NCI-H1105 treated with DMSO at 0.1 percent for 48 hours (cell line): ENCODE measurements at places on chromosomes 1 and 21.

- no peak for DNase-seq
These were observed 146.7 kb upstream of the VANGL1 start for GRCh38 chr1:115495111-115495510.

- peak; percentile 75 for DNase-seq
These were observed 38.8 kb downstream of the POFUT2 start for GRCh38 chr21:45248893-45249381.

DNA sequence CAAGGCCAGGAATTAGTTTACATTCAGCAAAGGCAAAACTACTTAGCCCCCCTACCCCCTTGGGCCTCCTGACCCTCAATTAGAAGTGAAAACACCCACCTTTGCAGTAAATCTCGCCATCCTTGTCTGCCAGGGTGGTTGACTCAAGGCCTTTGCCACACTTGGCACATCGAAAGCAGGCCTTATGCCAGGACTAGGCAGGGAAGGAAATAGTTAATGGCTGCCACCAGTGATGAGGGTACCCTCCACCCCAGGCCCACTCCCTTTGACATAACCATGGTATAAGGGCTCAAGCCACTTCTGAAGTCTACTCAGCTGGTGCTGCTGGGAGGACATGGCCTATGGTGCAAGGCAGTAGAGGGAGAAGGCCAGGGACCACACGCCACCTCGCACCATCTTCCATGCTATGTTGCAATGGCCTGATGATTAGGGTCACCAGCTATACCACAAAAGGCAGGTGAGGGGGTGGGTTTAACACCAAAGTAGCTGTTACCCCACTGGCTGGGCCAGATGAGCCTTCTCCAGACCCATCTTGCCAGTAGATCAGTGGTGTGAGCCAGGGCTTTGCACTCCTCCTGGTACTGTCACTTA is 16.3 kb upstream of the PHLDA3 start:
- no peak for DNase-seq

- DNase-seq = no peak
These were observed 20.2 kb downstream of the RERE start for GRCh38 chr1:8797216-8797615.

GRCh38 chr1:82517586-82517985 is 716.9 kb downstream of the ADGRL2 start:
- DNase-seq = no peak

DNA sequence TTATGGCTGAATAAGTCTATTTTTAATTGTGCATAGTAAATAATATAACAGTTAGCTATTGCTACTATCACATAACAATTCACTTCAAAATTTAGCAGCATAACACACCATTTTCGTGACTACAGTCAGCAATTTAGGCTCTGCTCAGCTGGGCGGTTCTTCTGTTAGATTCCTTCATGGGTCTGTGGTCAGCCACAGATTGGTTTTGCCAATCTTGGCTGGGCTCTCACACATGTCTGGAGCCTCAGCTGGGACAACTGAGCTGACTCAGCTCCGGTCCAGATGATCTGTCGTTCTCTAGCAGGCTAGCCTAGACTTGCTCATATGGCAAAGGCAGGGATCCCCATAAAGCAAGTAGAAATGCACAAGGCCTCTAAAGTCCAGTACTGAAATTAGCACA is 15.1 kb upstream of the CDC42BPA start:
- DNase-seq = no peak

DNA sequence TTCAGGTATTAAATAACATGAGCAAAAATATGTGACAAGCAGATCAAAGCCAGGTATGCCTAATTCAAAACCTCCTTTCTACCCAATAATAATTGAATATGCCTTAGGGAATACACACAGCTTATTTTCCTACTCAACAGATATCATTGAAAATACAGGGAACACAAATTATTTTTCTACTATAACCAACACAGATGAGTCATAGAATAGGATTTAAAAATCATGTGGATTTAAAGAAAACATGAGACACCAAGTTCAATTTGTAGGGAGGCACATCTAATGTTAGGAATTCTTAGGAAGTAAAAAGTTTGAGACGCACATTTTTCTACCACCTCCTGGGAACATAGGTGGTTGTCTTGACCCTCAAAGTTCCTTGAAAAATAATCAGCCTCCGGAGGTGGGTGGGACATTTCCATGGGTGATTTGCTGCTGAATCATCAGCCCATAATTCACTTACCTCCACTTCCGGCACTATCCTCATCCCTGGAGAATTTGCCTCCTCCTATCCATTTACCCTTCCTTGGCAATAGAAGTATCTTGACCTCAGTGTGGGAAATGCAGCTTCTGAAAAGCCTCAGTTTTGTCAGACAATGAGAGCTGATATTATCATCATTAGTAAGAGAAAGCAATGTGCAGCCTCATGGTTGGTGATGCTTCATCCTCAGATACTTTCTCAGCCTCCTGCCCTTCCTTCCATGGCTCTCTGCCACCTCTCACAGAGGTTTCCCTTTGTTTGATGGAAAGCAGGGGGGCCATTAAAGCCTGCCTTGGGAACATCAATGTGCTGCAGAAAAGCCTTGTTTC is 33.5 kb upstream of the RGS4 start:
- DNase-seq = no peak

DNA sequence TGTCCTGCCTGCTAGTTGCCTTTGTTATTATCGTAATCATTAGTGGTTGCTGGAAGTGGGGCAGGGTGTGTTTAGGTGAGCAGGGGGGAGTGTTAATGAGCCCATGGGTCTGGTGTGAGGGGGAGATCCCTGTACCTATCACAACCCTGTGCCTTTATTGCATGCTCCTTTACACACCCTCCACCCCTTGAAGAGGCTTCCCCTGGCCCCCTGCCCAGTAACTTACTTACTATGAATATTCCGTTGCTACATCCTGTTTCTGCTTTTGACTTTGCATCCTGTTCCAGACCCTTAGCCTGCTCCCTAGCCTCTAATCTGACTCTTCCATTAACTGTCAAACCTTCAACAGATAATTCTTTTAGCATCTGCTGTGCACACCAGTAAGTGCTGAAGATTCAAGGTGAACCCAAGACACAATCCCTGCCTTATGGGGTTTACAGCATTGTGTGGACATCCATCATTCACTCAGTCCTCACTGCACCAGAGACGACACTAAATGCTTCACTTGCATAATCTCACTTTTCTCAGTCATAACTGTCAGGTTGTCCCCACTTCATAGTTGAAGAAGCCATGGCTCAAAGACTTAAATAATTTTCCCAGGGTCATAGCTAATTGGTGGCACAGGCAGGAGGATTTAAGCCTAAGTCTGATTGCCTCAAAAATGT is 47.9 kb downstream of the CDC7 start:
- no peak for DNase-seq

DNA sequence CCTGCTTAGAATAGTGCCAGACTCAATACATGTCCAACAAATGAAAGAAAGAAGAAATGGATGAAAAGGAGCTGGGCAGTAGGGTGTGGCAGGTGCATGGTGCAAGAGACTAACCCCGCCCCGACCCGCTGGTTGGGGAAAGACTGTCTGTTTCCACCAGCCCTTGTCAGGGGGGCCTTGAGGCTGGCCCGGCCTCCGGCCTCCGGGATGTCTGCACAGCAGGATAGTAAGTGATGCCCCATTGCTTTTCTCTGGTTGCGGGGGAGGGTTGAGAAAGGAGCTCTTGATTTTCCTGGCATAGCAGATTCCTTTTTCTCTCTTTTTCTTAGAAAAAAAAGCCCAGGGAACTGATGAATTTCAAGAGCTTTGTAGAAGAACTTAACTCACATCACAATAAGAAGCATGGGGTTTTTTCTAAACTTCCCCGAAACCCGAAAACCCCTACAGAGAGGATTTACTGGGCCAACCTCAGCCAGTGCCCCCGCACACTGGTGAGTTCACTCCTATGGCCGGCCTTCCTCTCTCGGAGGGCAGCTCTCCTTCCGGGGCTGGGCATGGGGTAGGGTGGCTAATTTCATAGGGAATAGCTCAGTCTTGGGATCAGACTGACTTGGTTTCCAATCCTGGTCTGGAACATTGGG is 12.5 kb upstream of the TTC22 start:
- DNase-seq = no peak

DNA sequence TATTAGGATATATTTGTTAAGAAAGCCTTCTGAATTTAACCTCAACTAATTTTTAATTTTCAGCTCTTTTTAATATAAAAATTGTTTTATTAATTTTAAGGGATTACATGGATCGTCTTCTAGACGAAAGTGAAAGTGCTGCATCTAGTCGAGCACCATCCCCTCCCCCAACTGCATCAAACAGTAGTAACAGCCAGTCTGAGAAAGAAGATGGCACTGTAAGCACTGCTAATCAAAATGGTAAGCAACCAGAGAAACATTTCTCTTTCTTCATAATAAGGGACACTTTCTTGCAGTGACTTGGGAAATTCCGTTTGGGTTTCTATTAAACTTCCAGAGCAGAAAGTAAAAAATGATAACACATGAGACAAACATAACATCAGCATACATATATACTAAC is 56.9 kb downstream of the MIER1 start:
- no peak for DNase-seq

DNA sequence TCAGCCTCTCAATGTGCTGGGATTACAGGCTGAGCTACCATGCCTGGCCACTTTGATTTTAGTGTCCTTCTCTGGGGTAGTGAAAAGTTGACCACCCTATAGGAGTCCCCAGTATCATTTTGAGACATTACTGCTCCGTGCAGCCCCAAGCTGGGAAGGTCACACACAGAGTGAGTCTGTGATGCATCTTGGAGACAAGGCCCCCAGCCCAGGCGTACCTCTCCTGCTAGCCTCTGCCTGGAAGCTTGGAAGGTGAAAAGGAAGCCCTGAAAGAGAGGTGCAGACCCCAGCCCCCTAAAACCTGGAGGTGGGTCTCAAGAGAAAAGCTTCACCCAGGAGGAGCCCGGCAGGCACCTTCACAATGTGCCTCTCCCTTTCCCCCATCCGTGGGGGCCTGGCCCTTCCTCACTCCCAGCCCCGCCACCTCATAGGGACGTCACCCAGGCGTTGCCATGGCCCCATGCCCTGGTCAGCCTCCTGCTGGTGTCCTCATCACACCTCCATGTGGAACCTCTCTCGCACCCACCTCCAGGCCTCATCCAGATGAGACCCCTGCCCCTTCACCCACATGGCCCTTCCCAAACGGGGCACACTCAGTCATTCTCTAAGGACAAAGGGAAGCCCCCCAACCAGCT is 5.6 kb upstream of the ARF1 start:
- DNase-seq = no peak

GRCh38 chr21:17270229-17270628 is 242.6 kb upstream of the CXADR start:
- peak; percentile 63 for DNase-seq

DNA sequence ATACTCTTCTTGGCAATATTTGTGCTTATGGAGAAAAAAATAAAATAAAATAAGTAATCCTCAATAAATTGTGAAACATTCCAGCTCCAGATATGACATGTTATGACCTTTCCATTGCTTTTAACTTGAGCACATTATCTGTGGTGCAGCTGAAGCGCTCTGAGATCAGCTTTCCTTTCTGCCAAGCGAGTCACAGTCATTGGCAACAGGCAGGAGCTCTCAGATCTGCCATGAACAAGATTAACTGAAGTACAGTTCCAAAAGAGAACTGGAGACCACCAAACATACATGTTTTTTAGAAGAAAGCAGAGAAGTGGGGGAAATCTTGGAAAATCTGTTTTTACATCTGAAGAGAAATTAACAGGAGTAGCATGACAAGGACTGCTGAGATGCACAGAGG is 89.2 kb upstream of the DSCAM start:
- no peak for DNase-seq

DNA sequence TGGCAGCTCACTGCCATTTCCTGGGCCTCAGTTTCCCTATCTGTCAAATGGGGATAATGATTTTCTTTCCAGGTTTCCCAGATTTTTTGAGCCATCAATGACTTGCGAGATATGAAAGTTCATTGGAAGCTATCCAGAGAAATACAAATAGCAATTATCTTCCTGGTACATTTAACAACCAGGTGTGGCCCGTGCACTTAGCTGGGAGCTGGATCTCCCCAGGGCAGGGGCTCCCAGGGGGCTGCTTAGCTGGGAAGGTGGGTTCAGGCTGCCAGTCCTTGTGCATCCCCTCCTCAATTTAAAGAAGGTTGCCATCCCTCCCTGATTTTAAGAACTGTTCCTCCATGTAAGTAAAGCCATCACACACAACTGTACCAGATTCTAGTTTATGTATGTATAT is 3.6 kb upstream of the TMEM54 start:
- no peak for DNase-seq

DNA sequence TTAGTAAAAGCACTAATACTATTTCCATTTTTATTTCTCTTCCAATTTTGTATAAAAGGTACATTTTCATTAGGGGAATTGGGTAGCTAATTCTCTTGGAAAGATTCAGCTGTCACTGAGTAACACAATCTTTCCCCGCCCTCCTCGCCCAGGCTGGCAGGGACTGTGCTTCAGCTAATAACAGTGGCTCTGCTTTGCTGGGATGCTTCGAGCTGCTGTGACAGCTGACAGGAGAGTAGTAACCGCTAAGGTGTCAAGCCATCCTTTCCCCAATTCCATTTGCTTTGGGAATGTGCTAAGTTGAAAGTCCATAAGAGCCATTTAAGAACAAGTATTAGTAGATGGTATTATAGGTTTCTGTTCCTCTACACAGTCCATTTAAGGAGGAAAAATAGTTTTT is 106.7 kb upstream of the NRIP1 start:
- no peak for DNase-seq

- DNase-seq = no peak
These were observed 148.6 kb upstream of the HOOK1 start for GRCh38 chr1:59666106-59666505.

DNA sequence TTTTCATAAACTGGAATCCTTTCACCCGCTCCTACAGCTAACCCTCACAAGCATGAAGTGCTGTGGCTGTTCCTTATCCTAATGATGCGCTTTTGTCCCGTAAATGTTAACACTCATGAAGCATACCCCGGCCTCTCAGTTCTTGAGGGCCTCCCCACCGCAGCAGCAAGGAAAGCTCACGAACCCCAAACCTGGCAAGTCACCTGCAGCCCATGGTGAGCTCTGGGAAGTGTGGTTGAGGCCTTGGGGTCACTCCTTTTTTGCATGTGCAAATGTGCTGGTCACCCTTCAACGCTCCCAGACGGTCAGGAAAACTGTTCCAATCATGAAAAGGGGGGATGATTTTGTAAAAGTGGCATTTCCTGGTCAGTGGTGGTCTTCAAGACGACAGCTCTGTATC is 124.6 kb downstream of the PRDM2 start:
- no peak for DNase-seq

GRCh38 chr1:59750328-59751003 is 64.3 kb upstream of the HOOK1 start:
- DNase-seq = no peak

DNA sequence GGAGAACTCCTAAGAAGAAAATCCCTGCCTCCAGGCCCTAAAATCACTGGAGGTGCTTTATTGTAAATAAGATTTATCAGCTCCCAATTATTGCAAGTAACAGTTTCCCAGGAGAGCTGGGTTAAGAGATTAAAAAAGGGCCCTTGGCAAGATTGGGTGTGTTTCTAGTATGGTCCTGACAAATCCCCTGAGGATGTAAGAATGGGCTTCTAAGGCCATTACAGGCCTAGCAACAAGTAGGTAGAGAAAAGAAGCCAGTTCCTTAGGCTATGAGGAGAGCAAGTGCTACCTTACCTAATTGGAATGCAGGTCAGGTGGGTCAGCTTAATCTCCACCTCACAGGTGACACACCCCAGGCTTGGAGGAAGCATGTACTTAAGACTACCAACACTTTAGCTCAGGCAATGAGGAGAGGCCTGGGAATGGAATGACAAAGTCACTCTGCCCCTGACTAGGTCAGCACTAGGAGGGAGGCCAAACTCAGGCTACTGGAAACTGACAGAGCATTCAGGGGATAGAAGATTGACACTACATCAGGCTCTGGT is 6.8 kb upstream of the OTUD7B start:
- DNase-seq = no peak

GRCh38 chr1:114561333-114561732 is 20.1 kb downstream of the BCAS2 start:
- no peak for DNase-seq
